ENCODE measurements at places on chromosomes 13 and 19.
A peak's percentile ranks its signal among the peaks of the same experiment; 100 is the strongest.

DNA sequence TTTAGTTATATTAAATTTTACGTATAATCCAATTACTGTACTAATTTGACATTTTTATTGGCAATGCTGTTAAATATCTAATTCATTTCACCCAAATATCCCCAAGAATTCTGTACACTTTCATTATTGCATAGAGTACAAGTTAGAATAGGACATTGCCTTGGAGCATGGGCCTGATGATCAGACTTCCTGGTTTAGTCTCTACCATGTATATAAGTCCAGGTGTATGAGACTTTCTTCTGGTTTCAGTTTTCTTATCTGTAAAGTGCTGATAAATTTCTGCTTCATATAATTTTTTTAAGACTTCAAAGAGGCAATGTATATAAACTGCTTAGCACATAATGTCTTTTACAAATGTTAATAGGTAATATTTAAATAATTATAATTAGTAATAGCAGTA, 179.4 kb downstream of the KLF12 start:
- no peak for DNase-seq
- H3K4me1 ChIP-seq, result peaks cover 10% of the 10 kb centered on the region
- no peak overlapping the region for H3K27ac ChIP-seq

DNA sequence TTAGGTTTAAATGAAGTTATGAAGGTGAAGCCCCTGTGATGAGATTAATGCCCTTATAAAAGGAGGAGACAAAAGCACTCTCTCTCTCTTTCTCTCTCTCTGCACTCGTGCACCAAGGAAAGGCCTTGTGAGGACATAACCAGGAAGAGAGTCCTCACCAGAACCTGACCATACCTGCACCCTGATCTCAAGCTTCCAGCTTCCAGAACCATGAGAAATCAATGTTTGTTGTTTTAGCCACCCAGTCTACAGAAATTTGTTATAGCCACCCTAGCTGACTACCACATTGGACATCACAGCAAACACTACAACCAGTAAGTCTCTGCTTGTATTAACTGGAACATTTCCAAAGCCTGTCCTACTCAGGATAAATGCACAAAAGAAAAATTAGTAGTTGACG, 34.7 kb upstream of the WDFY2 start:
- peaks cover 9% of the 10 kb centered on the region for H3K27me3 ChIP-seq
- no peak for DNase-seq
- no peak overlapping the region for H3K27ac ChIP-seq
- H3K4me1 ChIP-seq, result peaks cover 6% of the 10 kb centered on the region
- H3K36me3 ChIP-seq, result no peaks in the 10 kb centered on the region
- no peak overlapping the region for H3K4me3 ChIP-seq

GRCh38 chr13:22839603-22840530, 340.9 kb upstream of the SGCG start:
- H3K27me3 ChIP-seq, result peaks cover 2% of the 10 kb centered on the region
- H3K4me3 ChIP-seq, result no peak overlapping the region
- H3K4me1 ChIP-seq, result no peaks in the 10 kb centered on the region
- no peaks in the 10 kb centered on the region for H3K36me3 ChIP-seq
- H3K27ac ChIP-seq, result no peak overlapping the region

DNA sequence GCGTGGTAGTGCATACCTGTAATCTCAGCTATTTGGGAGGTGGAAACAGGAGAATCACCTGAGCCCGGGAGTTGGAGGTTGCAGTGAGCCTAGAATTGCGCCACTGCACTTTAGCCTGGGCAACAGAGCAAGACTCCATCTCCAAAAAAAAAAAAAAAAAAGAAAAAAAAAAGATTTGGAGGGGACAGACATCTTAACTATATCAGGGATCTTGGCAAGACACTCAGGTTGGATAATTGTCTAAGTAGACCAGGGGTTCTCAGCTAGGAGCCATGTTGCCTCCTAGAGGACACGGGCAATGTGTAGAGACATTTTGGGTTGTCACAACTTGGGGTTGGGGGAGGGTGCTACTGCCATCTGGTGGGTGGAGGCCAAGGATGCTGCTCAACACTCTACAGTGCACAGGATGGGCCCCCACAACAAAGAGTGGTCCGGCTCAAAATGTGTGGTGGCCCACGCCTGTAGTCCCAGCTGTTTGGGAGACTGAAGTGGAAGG, 1.9 kb upstream of the ZNF580 start:
- H3K27ac ChIP-seq, result peak overlapping the region; percentile 70
- peak overlapping the region; percentile 67 for H3K4me3 ChIP-seq
- peak; percentile 44 for DNase-seq
- peaks cover 40% of the 10 kb centered on the region for H3K36me3 ChIP-seq

DNA sequence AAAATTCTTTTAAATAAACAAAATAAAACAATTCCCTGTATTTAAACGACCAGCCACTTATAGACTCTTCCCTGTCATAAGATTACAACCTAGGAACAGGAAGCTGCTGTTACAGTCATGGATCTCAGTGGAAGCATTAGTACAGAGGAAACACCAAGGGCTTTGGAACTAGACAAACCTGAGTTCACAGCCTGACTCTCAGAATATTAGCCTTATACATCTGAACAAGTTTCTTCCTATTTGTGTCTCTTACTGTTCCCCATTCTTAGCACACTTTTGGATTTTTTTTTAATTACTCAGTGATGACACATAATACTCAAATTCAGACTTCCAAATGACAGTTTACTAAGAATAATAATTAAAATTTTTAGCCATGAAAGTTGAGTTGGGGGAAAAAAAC, 46.1 kb downstream of the ZDHHC20 start:
- no peak for DNase-seq
- no peaks in the 10 kb centered on the region for H3K4me1 ChIP-seq
- no peak overlapping the region for H3K4me3 ChIP-seq

DNA sequence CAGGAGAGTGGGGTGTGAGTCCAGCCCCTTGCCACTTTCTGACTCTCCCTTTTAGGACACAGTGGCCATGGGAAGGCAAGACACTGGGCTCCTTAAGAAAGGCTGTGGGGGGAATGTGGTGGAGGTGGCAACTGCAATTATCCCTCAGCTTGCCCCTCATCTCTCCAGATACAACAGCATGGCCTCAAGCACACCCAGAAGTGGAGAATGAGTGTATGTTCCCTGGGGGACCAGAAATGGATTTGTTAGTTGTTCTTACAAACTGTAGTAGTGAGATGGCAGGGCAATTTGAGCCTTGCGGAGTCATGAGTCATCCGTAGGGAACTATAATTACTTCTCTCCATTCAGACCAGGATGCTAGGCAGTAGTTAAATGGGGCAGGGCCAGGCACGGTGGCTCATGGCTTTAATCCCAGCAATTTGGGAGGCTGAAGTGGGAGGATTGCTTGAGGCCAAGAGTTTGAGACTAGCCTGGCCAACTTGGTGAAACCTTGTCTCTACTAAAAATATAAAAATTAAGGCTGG, 25.6 kb upstream of the CXCL17 start:
- no peak for DNase-seq
- peaks cover 3% of the 10 kb centered on the region for H3K27me3 ChIP-seq
- no peak overlapping the region for H3K4me3 ChIP-seq

GRCh38 chr19:30090476-30090875, 148.4 kb downstream of the URI1 start:
- H3K4me3 ChIP-seq, result no peak overlapping the region
- H3K27ac ChIP-seq, result no peak overlapping the region
- no peaks in the 10 kb centered on the region for H3K4me1 ChIP-seq
- no peak for DNase-seq
- no peaks in the 10 kb centered on the region for H3K36me3 ChIP-seq

GRCh38 chr13:50236898-50237318, 221.7 kb downstream of the KCNRG start:
- peak overlapping the region; percentile 78 for H3K27ac ChIP-seq
- peak; percentile 45 for DNase-seq
- H3K4me3 ChIP-seq, result peak overlapping the region; percentile 27
- H3K4me1 ChIP-seq, result peaks cover 59% of the 10 kb centered on the region

GRCh38 chr13:33911521-33911920, 93.6 kb downstream of the RFC3 start:
- H3K4me3 ChIP-seq, result no peak overlapping the region
- no peak overlapping the region for H3K27ac ChIP-seq
- H3K27me3 ChIP-seq, result no peaks in the 10 kb centered on the region

DNA sequence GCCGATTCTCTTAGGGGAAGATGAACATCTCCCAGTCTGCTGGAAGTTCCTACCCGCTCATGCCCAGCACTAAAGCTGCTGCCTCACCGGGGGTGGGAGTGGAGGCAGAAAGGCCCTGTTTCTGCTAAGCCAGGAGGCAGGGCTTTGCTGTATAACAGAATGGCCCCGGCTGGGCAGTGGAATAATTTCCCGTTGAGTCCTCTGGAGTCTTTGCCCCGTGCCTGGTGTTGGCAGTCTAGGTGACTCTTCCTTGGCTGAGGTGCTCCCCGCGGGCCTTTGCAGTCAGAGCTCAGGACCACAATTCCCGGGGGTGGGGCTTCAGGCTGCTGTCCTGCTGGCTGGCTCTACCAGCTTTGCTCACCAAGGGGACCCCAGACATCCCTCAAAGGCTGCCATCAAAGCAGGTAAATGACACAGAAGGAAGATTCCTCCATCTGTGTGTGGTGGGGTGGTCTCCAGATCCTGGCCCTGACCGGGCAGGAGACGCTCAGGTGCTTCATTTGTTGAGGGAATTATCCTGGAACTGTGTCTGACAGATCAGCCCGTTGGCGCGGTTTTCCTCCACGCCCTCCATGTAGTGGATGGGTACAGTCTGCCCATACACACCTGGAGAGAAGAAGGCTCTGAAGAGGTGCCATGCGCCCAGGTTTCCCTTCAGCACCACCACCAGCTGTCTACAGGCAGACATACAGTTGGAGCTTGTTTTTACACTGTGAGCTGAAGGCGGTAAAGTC, 209.9 kb downstream of the TEX29 start:
- no peak for DNase-seq
- peaks cover 35% of the 10 kb centered on the region for H3K27me3 ChIP-seq
- H3K4me1 ChIP-seq, result no peaks in the 10 kb centered on the region

- H3K4me3 ChIP-seq, result no peak overlapping the region
- peaks cover 8% of the 10 kb centered on the region for H3K27me3 ChIP-seq
- H3K36me3 ChIP-seq, result no peaks in the 10 kb centered on the region
- peaks cover 11% of the 10 kb centered on the region for H3K4me1 ChIP-seq
- peak overlapping the region; percentile 56 for H3K27ac ChIP-seq
These were observed 68.4 kb upstream of the ARHGEF7 start for GRCh38 chr13:111046590-111047141.

DNA sequence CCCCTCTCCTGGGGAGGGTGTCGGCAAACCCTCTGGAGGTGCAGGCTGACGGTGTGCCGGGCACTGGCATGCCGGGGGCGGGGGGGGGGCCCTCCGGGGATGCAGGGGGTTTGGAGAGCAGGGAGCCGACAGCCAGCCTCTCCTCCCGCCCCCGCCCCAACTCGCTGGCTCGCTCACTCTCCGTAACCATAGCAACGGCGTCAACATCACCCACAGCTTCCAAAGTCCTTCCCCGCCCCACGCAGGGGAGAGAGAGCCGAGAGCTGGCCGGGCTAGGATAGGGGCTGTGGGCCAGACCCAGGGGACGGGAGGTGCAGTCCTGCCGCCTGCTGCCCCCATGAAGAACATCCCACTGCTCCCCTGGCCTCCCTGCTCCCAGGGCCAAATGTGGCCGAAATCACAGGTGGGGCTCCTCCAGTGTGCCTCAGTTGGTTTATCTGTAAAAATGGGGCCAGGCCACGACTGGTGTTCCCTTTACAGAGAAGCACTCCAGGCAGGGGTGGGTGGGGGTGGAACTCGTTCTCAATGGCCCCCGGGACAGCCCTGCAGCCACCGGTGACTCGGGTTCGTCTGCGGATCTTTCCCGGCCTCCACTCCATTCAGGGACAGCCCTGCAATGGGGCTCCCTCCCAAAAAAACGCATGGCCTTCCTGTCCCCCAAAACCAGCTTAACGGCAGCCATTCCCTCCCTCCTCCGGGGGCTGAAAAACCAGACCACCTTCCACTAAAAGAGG, 3.2 kb downstream of the KLF16 start:
- DNase-seq, result no peak
- peaks cover 2% of the 10 kb centered on the region for H3K27me3 ChIP-seq
- H3K27ac ChIP-seq, result no peak overlapping the region
- H3K4me1 ChIP-seq, result peaks cover 30% of the 10 kb centered on the region
- H3K36me3 ChIP-seq, result peaks cover 2% of the 10 kb centered on the region

DNA sequence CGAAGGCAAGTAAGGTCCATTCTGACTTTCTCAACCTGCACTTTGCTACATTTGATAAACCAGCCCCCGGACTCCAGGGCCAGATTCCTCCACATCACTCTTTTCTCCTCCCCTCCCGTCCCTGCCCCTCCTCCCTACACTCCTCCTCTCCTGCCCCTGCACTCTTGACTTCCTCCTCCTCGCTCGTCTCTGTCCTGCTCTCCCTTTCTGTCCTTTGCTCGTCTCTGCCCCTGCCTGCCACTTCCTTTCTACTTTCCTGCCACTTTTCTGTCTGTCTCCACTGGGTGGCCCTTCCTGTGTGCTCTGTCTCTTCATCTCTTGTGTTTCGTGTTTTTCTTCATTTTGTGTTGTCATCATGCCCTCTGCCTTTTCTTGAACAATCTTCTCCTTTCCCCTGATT, 7.0 kb downstream of the U2AF2 start:
- peak overlapping the region; percentile 81 for H3K27ac ChIP-seq
- no peak for DNase-seq
- peaks cover 32% of the 10 kb centered on the region for H3K4me1 ChIP-seq
- no peak overlapping the region for H3K4me3 ChIP-seq
- H3K36me3 ChIP-seq, result peaks cover 66% of the 10 kb centered on the region

- no peaks in the 10 kb centered on the region for H3K27me3 ChIP-seq
- DNase-seq, result peak; percentile 1
- H3K36me3 ChIP-seq, result peaks cover 6% of the 10 kb centered on the region
- H3K4me1 ChIP-seq, result peaks cover 50% of the 10 kb centered on the region
- H3K27ac ChIP-seq, result no peak overlapping the region
These were observed 216.4 kb downstream of the KLF5 start for GRCh38 chr13:73275163-73275562.

- no peaks in the 10 kb centered on the region for H3K27me3 ChIP-seq
- peaks cover 17% of the 10 kb centered on the region for H3K4me1 ChIP-seq
- peak overlapping the region; percentile 37 for H3K27ac ChIP-seq
- H3K36me3 ChIP-seq, result no peaks in the 10 kb centered on the region
- DNase-seq, result no peak
- no peak overlapping the region for H3K4me3 ChIP-seq
These were observed 6.9 kb upstream of the AP1M2 start for GRCh38 chr19:10593820-10594637.
